ENCODE measurements at places on chromosomes 11 and 22. TPM values are rescaled to one million over a fixed set of nuclear protein-coding genes. Genes with fewer than 3 reads are reported as not detected.
A peak's percentile ranks its signal among the peaks of the same experiment; 100 is the strongest.

FOLR1 gene
- total RNA-seq: 108 TPM

GRCh38 chr11:101445761-101446160, 138.0 kb downstream of the TRPC6 start:
- DNase-seq: peak; percentile 40

- DNase-seq: peak; percentile 65
Observed at GRCh38 chr22:35915477-35916013, 113.1 kb downstream of the RBFOX2 start.

DNA sequence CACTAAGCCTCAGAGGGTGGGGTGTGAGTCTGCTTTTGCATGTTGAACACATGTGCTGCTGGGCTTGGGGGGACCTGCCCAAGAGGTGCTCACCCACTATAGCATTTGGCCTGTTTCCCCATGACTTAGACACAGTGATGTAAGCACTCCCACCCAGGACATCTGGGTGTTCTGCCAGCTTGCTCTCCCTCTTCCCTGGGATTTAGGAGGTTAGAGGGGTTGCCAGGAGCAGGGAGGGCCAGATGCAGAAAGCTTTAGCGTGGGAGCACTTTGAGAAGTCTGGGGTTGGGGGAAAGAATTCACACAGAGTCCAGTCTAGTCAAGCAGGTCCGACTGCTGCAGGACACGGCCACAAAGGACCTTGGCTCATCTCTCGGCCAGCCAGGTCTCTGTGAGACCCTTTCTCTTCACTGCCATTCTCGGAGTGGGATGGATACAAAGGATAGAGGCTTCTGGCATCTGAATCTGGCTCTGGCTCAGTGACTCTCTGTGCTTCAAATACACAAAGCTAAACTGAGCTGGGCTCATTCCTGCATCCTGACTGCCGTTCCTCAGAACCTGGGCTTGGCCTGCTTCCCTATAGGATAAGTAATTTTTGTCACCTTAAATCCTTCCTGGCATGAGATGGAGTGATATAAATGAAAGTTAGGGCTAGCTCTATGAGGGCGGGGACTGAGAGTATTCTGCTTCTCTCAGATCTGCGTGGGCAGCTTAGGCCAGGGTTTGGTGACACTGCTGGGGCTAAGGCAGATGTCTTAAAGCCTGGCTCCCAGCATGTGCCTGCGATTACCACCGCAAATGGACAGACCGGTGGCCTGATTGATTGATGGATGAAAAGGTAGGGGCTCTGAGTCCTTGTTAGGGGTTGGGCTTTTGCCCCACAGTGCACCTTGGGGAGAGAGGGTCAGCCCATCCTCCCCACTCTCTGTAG, 14.5 kb downstream of the USP2 start:
- DNase-seq: no peak

DNA sequence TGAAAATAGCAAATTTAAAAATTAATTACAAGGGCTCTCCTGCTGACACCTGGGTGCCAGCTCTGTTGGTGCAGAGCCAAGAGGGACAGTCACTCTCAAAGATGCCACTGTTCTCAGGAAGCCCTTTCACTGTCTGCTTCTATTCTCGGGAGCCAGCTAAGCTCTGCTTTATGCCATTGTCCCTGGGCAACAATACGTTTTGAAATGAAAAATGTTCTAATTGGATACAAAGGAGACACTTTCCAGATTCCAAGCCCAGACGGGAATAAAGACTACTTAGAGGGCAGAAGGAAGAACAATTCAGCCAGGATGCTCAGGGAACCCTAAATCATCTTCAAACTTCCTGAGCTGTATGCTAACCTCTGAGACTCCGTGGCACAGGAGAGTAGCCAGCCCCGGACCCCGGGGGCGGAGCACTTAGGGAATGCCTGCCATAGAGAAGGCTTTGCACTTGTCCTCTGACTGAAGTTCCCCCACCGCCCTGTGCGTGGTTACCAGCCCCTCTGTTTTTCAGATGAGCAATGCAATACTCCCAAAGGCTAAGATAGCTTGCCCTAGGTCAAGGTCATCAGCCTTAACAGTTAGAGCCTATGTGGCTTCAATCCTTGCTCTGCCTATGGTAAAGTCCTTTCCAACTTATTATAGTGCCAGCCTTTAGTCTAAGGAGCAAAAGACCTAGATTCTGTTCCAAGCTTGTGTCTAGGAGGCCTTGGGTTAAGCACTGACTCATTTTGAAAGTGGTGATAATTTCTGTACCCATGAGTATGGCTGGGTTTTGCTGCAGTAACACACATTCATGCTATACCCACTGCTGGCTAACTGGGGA, 150.9 kb downstream of the CACNA1I start:
- DNase-seq: no peak

- DNase-seq: no peak
Observed at GRCh38 chr11:84476581-84476980, 1150.6 kb downstream of the DLG2 start.

GRCh38 chr11:60098508-60098907, 10.0 kb downstream of the MS4A2 start:
- peak; percentile 96 for DNase-seq

DNA sequence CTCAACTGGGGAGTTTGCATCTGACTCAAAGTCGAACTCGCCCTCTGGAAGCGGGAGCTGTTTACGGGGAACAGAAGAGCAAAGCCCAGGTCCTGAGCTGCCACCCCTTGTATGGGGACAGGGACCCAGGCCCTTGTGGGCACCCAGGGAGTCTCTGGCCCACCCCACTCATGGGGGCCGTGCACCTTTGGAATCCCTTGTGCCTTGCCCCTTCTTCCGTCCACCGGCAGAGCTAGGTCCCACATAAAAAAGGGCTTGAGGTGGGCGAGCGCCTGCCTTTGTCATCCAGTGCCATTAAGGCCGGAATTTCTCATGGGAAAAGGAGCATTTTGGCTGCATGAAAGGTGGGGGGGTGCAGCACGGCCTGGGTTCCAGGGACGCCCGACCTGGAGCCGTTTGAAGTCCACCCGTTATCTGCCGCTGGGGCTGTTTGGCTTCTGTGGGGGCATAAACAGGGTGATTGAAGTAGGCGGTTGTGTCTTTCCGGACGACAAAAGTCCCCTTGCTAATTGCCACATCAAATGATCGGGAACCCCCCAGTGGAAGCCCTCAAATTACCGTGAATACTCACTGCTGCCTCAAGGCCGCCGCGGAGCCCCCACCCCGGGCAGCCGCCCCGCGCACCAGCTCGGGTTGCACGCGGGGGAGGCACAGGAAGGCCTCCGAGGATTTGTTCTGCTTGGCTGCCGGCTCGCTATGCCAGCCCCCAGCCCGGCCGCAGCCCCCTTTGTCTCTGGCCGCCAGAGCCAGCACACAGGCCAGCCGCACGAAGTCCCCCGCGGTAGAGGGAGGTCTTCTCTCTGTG, 49.0 kb upstream of the FGF3 start:
- no peak for DNase-seq

PLAAT5 gene
- total RNA-seq: 0.40 TPM

DNA sequence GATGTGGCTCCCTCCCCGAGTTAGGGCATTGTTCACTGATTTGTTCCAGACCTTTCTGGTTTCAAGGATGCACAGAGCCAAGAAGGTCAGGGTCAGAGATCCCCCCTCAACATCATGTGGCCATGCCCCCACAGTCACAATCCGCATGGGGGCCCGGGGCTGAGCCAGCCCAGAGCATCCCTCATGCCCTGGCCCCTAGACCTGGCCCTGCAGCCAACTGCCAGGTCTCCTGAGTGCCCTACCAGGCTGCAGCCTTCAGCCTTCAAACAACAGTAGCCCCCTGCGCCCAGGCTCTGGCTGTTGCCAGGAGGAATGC, 142.4 kb downstream of the CRYBB2 start:
- no peak for DNase-seq

DNA sequence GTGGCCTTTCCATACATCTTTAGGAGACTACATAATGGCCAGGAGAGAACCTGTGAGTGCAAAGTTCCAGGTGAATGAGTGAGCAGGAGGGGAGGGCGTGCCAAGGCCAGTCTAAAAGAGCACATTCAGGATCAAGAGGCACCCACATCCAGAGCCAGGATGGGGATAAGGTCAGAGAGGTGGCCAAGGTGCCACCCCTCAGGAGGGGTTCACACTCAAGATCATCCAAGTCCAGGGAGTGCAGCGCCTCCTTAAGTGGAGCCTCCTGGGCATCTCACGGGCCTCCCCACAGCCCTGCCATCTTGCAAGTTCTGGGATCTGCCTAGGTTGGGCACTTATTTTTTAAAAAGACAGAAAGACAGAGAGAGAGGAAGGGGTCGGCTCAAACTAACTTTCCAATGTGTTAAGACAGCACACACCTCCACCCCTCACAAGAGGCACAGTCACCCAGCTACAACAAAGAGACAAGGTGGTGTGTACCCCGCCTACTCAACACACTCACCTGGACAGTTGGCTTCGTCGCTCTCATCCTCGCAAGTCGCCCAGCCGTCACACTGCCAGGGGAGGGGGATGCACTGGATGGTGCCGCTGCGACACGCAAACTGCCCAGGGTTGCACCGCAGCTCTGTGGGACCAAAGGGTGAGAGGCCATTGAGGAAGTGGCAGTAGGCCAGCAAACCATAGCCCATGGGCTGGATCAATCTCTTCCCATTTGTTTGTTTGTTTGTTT, 33.2 kb downstream of the DGCR2 start:
- DNase-seq: no peak

DNA sequence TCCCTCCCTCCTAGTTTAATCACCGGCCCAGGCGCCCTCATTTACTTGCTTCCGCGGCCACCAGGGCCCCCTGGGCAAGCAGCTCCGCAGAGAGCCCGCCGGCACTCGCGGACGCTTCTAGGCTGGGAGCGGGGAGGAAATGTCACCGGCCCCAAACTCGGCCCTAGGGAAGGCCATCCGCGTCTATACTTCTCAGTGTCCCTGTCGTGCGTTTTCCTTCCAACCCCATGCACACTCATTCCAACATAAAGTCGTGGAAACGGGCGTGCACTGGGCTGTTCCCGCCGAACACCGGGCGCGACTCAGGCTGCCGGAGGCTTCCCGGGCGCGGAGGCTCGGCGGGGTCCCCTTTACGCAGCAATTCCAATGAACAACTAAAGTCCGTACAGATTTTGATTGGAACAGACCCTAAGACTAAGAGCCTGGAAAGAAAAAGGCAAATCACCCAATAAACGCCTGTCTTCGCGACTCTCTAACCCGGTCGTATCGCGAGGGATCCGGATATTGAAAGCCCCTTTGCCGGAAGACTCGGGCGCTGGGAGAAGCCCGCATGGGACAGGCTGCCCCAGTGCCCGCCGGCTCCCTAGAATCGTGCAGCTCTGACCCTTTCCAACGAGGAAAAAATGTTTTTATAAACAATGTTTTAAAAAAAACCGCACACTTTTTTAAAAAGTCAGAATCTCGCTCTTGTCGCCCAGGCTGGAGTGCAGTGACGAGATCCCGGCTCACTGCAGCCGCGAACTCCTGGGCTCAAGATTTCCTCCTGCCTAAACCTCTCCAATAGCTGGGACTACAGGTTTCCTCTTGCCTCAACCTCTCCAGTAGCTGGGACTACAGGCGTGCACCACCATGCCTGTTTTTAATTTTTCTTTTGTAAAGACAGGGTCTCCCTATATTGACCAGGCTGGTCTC, 1.3 kb upstream of the BARX2 start:
- DNase-seq: no peak

GATD1 gene
- 16.7 TPM for total RNA-seq

DNA sequence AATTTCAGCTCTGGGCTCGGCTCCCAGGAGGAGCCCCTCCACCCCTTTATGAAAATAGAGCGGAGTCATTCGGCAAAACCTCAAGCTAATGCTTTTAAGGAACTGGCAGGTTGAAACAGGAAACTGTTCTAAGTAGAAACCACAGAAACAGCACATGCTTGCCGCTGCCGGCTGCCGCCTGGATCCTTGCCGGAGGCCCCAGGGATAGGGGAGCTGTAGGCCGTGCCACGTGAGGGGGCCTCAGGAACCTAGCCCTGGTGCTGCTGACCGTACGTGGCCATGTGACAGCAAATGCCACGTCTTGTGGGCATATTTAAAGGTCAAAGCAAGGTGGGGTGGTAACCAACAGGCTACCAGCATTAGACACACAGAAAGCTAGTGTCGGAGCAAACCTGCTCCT, 77.9 kb upstream of the TIMP3 start:
- peak; percentile 50 for DNase-seq

GRCh38 chr11:17496406-17496805, 19.8 kb upstream of the ABCC8 start:
- DNase-seq: peak; percentile 26

MTA2 gene
- 121 TPM for total RNA-seq

GRAP2 gene
- total RNA-seq: not detected

SYT7 gene
- not detected for total RNA-seq

SNX19 gene
- total RNA-seq: 175 TPM

OR52H1 gene
- total RNA-seq: 0.10 TPM

DNA sequence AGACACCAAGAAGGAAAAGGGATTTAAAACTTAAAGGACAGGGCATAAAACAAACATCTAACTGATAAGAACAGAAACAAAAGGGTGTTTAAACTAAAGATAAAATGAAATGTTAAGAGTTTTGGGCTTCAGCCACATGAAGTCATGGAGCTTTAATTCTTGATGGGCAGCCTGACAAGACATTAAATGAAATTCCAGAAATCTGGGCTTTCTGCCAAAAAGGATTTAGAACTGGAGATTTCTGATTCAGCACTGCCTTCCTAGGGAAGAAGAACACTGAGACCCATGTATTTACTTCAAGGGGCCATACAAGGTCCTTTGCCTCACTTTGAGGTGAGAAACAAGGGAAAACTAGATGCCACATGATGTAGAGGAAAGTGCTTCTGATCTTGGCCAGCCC, 355.9 kb upstream of the RAG2 start:
- no peak for DNase-seq

GRCh38 chr11:130625578-130626306, 177.3 kb downstream of the ADAMTS15 start:
- no peak for DNase-seq
